Activated CD4-positive, CD25-positive, alpha-beta regulatory T cell (primary cell): ENCODE measurements at places on chromosomes 1 and 21.
A peak's percentile ranks its signal among the peaks of the same experiment; 100 is the strongest.

DNA sequence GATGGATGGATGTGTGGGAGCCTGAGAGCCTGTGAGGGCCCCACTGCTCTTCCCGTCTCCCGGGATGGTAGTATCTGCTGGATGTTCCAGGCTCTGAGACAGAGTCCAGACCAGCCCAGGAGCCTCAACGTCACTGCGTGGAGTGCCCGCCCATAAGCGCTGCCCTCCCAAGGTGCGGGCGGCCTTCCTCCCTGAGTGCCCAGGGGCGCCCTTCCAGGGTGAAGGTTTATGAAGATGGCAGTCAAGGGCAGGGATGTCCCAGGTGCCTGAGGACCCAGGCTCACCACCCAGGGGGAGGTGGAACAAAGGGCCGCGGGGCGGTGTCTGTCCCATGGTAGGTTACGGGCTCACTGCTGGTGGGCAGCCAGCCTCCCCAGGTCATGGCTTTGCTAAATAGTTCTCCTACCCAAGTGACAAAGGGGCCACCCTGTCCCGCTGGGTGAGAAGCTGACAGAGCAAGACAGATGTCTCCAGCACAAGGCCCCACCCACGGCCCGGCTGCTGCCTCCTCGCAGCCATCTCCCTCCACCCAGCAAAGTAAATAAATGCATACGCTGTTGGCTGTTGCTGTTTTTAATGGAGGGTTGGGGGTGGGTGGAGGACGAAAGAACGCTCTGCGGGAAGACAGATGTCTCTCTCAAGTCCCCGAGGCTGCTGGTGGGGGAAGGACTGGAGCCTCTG lies 9.0 kb upstream of the GPR153 start:
- no peak for DNase-seq

DNA sequence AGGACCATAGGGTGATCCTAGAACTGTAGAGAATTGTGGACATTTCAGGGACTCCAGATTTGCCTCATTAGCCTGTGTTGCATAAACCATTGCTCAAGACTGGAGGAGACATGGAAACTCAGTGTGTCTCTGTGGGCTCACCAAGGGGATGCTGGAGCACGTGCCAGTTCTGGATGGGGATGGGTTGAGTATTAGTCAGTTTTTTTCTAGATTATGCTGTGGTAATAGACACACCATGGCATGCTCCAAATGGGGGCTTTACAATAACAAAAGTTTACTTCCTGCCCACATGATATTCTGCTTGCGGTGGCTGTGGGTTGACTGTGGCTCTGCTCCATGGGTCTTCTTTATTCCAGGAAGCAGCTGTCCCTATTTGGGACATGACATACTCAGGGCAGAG lies 125.4 kb downstream of the FOXD2 start:
- no peak for DNase-seq

DNA sequence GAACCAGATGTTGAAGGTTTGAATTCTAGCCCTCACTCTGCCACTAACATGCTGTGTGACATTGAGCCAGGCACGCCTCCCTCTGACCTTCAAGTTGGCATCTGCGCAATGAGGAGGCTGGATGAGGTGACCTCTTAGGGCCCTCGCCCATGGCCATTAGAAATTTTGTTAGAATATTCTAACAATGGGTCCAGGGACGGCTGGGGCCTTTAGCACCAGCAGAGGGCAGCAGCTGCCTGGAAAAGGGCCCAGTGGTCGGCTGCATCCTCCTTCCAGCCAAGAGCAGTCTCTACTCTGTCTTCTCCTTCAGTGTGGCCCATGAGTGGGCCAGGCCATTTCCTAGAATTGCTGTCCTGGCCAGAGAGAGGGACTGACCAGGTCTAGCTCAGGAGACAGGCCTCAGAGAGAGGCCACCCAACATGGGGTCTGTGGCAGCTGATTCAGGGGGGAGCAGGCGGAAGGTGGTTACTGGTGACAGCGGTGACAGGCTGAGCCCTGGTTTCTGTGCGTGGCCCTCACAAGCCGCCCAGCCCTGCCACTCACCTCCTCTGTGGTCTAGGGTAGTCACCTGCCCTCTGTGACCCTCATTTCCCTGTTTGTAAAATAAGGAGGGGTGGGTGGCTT lies 101.3 kb upstream of the ACTL8 start:
- DNase-seq, result no peak

GRCh38 chr1:212514056-212514614 lies 81.4 kb downstream of the NENF start:
- no peak for DNase-seq

GRCh38 chr1:115065021-115065420 lies 24.3 kb downstream of the TSPAN2 start:
- DNase-seq, result no peak

DNA sequence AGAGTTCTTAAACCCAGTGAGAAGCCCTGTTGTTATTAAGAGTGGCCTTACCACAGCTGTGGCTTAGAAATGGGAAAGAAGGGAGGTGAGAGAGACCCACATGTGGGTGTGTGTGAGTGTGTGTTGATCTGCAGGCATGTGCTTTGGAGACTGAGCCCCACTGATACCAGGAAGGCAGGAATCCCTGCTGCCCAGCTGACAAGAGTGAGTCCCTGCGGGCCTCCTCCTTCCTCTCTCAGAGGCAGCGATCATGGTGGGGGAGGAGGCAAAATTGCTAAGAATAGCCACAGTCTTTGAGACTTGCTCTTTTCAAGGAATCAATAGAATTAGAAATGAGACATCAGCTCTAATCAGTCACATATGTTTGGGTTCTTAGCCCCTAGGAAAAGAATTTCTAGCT lies 87.0 kb upstream of the WARS2 start:
- no peak for DNase-seq

DNA sequence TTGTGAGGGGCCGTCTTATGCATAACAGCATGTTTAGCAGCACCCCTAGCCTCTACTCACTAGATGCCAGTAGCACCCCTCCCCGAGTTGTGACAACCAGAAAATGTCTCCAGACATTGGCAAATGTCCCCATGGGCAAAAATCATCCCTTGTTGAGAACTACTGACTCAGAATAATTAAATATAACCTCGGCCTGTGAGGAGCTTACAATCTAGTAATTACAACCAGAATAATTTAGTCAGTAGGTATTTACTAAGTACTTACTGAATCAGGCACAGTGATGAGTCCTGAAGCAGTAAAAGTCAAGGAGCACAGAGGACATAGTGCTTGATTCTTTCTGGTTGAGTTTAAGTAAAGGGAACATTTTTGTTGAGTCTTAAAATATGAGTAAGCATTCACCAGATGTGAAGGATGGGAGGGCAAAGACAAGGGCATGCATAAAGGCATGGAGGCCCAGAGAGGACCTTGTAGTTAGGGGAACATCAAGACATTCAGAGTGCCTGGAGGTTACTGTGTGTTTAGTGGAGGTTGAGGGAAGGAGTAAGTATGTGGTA lies 44.1 kb upstream of the KCNQ4 start:
- no peak for DNase-seq

DNA sequence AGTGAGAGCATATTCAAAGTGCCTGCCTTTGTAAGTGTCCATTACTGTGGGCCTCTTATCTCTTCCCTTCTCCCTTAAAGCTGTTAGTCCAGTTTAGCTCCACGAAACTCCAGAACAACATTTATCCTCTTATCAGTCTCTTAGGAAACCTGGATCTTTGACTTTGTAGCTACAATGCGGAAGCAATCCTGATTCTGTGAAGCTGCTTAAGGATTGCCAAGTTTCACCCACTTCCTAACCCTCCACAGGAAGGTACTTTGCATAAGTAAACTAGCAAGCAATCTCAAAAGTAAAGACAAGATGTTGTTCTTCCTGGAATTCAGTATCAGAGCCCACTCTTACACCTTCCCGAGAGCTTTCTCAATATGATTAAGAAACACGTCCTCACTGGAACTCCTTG lies 164.9 kb upstream of the USP25 start:
- no peak for DNase-seq

GRCh38 chr1:216983823-216984222 lies 260.6 kb upstream of the ESRRG start:
- DNase-seq, result no peak

DNA sequence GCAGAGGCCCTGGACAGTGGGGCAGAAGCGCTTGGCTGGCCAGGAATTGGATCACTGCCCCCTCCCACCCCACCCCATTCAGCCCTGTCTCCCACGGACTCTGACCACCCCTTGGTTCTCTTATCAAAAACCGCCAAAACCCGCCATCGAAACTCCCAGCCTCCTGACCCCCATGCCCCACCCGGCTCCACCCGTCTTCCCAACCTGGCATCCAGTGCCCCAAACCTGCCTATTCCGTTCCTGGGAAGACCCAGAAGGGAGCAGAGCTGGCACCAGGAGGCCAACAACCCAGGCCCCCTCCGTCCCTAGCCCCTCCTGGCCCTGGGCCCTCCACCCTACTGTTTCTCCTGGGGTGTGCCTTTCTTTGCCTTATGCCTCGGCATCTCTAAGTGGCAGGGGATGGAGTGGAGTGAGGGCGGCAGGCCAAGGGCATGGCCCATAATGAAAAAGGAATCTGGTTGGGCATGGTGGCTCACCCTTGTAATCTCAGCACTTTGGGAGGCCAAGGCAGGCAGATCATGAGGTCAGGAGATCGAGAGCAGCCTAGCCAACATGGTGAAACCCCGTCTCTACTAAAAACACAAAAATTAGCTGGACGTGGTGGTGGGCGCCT lies 16.5 kb upstream of the EPHA2 start:
- DNase-seq, result no peak

GRCh38 chr1:92929461-92929860 lies 31.8 kb downstream of the DIPK1A start:
- DNase-seq, result no peak

GRCh38 chr1:244628789-244629188 lies 24.1 kb upstream of the DESI2 start:
- no peak for DNase-seq

DNA sequence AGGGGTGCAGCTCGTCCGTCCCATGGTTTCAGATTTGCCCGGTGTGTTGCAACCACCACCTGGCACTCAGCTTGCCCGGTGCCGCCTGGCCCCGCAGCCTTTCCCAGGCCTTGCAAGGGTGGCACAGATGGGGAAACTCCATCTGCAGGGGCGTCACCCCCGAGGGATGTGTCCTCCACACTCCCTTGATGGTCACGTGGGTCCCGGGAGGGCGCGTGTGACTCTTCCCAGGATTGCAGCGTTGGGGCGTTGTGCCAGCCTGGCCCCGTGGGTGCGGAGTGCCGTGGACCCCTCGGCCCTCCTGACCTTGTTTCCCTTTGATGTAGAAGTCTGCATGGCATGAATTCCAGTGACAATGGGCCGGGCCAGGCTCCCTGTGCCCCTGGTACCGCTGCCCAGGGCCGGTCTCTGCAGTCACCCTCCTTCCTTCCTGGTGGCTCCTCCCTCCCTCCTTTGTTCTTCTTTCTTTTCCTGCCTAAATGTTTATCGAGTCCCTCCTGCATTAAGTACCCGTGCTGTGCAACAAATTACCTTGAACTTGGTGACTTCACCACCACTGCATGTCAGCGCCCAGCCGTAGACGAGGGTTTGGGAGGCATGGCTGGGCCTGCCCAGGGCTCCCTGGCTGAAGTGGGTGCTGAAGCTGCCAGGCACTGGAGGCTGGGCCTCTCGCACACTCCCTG lies 22.9 kb downstream of the RRP1 start:
- no peak for DNase-seq

DNA sequence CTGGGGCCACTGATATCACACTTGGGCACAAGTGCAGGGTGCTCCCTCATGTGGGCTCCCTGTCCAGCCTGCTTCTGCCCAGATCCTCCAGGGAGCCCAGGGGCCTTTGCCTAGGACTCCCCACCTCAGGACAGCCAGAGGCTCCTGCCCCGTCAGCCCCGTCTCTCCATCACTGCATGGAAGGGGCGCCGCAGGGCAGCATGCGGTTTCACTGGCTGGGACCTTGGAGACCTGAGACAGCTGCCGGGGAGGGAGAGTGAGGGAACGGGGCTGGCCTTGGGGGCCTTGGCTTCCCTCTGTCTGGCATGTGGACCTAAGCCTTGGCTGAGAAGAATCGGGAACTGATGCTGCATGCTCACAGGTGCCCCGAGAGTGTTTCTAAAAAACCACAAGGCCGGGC lies 46.5 kb downstream of the KCNAB2 start:
- DNase-seq, result no peak

- DNase-seq, result no peak
Measured at GRCh38 chr1:93756657-93757056, 75.0 kb upstream of the BCAR3 start.

DNA sequence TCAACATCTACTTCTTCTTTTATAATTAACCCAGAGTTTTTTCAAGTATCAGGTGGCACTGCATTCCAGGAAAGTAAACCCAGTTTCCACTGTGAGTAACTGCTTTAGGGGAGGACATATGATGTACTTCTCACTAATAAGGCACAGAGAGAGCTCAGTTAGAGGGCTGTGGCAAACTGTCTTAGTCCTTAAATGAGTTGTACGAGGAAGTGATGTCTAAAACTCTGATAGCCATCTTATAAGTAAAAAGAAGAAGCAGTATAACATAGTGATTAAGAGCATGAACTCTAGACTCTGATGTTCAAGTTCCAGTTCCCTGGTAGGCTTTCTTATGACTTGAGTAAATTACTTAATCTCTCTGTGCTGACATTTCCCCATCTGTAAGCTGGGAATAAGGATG lies 58.7 kb upstream of the PTGS2 start:
- DNase-seq, result no peak

GRCh38 chr1:56660293-56660692 lies 15.2 kb downstream of the PRKAA2 start:
- DNase-seq, result no peak

GRCh38 chr1:91799863-91800262 lies 86.1 kb downstream of the TGFBR3 start:
- DNase-seq, result no peak

GRCh38 chr1:47914952-47915676 lies 82.1 kb downstream of the TRABD2B start:
- no peak for DNase-seq

- DNase-seq, result no peak
Measured at GRCh38 chr1:77424236-77424635, 142.4 kb downstream of the AK5 start.

GRCh38 chr21:15058854-15059263 lies 5.9 kb downstream of the NRIP1 start:
- DNase-seq, result no peak

DNA sequence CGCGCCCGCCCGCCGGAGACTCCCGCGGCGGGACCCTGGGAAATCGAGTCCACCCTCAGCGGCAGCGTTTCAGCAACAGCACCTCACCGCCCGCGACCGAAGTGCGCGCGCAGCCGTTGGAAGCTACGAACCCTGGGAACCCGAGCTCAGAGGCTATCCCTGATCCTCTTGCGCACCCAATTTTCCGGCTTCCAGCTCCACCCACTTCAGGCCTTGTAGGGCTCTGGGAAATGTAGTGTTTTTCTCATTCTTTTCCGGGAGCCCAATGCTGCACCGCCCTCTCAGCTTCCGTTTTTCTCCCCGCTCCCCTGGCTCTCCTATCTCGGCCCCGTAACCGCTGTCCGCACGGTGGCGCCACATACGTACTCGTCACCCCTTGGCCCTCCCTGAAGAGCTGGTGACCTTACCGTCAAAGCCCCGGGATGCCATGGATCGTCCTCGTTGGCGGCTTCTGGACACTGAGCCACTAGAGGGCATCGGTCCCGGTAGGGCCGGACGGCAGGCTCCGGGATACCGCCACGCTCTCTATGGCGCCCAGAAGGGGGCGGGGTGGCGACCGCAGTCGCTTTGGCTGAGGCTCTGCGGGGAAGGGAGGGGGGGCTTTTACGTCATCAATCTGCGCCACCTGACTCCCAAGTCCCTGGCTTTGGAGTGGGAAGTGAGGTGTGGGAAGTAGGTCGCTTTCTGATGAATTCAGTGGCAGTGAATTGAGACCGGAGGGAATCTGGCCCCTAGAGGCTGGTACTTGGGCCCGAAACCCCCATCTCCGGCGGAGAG lies at the start of the genes ODR4 and TPR:
ODR4 (plus strand) TSS at position 687 of the 777 bp plus-strand sequence. CDS start 3,948 bp downstream, outside the sequence.
TPR (minus strand) TSS at position 102 of the 777 bp plus-strand sequence. CDS start 225 bp downstream, outside the sequence.
- peak; percentile 99 for DNase-seq

GRCh38 chr1:218591966-218592365 lies 246.8 kb downstream of the TGFB2 start:
- no peak for DNase-seq
